ENCODE measurements at places on chromosomes 7 and 10.

DNA sequence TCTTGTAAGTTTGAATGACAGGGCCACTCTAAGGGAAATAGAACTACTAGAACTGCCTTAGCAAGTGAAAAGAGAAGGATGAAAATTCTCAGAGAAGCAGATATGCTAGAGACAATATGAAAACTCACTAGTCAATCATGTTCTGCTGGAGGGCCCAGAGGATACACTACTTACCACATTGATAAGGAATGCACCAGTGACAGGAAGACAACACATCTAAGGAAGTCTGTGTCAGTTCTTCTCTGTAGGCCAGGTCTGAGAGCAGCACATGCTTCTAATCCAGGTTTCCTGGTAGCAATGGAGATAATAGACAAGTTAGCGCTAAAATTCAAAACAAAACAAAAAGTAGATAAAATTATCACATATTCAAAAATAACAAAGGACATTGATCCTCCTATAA, 235.2 kb upstream of the AKR1E2 start:
- DNase-seq: no peak

DNA sequence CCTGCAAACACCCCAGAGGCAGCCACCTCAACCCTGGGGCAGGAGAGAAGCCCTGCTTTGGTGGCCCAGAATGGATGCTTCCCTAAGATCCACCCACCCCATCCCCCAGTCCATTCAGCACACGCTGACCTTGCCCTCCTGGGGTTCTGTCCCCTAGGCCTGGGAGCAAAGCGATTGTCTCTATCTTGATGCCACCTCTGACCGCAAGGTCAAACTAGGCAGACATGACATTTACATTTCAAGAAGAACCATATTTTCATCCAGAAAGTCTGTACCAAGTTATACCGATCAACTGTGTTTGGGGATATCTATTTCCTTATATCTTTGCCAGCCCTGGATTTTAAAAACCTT, 23.0 kb downstream of the MAT1A start:
- DNase-seq: no peak

DNA sequence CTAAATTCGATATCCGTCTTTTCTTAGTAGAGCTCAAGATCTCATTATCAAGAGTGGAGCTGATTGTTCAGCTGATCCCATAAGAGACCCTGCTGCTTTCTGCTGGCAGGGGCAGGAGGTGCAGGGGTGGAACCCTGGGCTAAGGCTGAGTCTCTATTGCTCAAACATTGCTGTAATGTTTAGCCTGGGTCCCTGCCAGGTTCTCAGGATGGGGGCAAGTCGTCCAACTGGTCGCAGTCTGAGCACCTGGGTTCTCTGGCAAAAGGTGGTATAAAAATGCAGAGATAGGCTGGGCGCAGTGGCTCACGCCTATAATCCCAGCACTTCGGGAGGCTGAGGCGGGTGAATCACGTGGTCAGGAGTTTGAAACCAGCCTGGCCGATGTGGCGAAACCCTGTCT, 62.0 kb upstream of the NRBF2 start:
- no peak for DNase-seq

GRCh38 chr7:40714363-40715052, 579.7 kb downstream of the SUGCT start:
- no peak for DNase-seq

DNA sequence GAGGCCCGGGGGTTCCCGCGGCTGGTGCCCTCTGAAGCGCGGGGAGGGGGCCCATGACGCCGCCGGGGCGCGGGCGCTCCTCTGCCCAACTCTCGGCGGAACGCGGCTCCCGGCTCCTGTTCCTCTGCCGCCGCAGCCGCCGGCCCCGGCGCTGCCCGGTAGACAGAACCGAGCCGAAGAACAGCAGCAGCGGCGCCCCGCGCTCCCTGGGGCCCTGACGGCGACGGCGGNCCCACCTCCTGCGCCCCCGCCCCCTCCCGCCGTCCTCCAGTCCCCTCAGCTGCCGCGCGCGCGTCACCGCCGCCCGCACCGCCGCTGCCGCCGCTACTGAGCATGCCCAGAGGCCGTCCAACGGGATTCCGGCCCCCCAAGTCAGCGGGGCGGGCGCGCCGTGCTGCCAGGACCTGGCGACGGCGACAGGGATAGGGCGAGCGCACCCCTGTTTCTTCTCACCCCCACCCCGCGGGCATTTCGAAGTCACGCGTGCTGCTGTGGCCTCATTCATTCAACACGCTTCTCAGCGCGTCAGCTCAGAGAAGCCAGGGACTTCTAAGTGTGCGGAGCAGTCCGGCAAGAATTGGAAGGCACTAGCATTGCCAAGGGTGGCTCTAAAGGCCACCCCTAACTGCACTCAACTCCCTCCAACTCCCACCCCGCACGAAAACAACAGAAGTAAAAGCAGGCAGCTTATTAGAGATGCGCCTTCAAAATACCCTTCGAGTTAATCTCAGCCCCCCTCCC, at the start of gene IPMK:
Gene IPMK (minus strand): TSS at position 182 of the 741 bp plus-strand sequence. CDS start 283 bp downstream, outside the sequence.
- DNase-seq: peak; percentile 96

DNA sequence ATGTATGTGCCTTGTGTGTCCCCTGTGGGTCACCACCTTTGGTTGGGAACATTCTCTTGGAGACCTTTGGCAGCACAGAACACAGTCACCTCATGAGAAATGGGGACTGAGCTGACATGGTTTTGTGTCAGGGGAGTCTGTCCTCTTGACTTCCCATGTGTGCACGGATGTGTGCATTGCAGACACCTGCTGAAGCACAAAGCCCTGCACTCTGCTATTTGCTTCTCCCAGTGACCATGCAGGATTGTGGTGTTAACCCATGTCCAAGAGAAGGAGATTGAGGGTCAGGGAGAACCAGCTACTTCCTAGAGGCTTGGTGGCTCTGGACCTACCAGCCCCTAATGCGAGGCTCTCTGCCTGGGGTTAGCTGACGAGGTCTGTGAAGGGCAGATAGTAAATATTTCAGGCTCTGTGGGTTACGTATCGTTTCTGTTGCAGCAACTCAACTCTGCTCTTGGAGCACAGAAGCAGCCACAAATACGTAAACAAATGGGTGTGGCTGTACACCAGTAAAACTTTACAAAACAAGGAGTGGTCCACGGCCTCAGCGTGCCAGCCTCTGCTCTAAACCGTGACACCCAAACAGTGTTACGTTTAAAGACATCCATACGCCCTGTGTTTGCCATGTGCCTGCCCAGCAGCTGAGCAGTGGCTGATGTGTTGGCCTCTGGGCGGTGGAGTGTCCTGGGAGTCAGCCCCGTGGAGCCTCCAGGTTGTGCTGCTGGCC, 51.7 kb downstream of the ADCY1 start:
- DNase-seq: no peak

DNA sequence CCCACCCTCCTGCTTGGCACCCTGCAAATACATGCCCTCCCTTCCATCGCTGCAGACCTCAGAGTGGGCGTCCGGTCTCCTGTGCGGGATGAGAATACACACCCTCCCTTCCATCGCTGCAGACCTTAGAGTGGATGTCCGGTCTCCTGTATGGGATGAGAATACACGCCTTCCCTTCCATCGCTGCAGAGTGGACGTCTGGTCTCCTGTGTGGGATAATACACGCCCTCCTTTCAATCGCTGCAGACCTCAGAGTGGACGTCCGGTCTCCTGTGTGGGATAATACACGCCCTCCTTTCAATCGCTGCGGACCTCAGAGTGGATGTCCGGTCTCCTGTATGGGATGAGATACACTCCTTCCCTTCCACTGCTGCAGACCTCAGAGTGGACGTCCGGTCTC, 128.1 kb downstream of the VIPR2 start:
- DNase-seq: no peak

DNA sequence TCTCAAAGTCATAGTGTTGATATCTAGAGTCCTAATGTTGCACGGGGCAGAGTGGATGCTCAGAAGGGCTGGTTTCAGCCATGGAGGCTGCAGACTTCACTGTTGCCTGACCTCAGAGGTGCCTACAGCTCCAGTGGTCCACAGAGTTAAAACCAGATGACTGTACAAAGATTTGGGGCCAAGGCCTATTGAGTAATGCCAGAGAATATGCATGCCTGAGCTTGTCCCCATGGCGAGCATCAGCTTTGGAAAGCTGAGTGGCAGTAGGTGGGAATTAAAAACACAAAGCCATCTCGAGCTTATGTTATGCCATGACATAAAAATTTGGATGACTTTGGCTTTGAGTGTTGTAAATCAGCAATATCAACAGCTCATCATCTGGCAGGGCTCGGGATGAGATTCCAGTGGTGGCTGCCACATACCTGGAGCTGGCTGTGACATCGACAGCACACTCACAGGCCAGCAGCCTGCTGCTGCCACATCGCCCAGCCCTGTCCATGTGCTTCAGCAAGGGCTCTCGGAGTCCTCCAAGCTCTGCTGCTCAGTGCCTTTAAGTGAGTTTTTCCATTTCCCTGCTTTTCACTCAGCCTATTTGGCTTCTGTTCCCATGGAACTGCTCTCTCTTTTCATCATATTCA, 379.6 kb downstream of the TNS3 start:
- no peak for DNase-seq

GRCh38 chr10:104895541-104895940, 254.5 kb downstream of the SORCS3 start:
- peak; percentile 18 for DNase-seq

DNA sequence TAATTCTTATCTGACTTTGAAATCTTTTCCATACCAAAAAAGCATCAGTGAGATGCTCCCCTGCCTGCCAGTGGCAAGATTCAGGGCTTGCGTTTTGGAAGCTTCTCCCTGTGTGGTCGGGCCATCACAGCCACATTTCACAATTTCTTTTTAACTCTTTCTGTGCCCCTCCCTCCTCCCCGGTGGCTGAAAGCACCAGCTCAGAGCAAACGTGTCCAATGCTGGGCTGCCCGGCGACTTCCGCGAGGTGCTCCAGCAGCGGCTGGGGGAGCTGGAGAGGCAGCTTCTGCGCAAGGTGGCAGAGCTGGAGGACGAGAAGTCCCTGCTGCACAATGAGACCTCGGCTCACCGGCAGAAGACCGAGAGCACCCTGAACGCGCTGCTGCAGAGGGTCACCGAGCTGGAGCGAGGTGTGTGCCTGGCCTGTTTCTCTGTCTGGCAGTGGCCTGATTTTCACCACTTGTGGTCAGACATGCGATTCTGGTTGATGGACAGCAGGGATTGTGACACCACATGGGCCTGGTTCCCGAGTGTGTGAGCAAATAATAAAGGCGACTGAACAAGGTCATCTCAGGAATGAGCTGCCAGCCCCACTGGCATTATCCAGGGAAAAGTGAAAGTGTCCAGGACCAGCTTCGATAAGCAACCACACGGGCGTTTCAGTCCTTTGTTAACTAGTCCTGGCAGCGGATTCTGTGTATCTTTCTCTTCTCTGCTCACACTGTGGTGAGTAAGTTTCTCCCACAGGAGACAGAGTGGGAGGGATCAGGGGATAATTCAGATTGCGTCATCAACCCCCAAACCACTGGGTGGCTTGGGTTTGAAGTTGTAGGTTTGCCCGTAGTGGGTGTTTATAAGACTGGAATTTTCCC, 2.6 kb downstream of the NPTX2 start:
- DNase-seq: no peak

DNA sequence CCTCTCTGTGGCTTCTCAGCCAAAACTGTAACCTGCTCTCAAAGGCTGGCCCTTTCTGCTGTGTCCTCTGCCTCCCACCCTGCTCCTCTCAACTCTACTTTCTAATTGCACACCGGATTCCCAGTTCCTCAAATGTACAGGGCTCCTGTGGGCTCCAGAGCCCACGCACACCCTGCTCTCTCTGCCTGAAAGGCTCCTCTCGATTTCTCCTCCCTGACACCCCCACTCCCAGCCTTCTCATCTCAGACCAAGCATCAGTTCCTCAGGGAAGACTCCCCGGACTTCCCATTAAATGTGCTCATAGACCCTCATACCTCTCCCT, 111.7 kb upstream of the STEAP1B start:
- no peak for DNase-seq

- DNase-seq: no peak
These were observed 568.1 kb upstream of the MKI67 start for GRCh38 chr10:128694168-128694850.

- no peak for DNase-seq
These were observed 335.0 kb downstream of the EXOC4 start for GRCh38 chr7:133587903-133588302.

- DNase-seq: no peak
These were observed 12.5 kb upstream of the PALS2 start for GRCh38 chr7:24560772-24561171.

GRCh38 chr7:73742753-73743641, 4.4 kb upstream of the ABHD11 start:
- peak; percentile 99 for DNase-seq

GRCh38 chr10:71696628-71697326, 22.8 kb downstream of the C10orf105 start:
- no peak for DNase-seq
